ENCODE measurements at places on chromosomes 5 and 9.

DNA sequence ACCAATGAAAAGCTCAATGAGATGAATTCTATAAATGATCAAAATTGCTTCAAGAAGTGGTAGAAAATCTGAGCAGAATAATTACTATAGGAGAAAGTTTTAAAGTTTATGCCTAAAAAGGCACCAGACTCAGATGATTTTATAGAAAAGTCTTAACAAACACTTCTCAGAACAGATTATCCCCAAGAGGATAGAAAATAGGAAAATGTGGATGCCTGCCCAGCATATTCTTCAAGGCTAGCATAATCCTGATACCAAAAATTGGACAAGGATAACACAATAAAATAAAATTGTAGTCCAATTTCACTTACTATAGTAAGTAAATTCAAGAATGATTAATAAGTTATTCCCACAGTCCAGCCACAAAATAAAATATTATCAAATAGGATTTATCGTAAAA is 397.0 kb downstream of the NR2F1-AS1 start:
- DNase-seq = no peak

DNA sequence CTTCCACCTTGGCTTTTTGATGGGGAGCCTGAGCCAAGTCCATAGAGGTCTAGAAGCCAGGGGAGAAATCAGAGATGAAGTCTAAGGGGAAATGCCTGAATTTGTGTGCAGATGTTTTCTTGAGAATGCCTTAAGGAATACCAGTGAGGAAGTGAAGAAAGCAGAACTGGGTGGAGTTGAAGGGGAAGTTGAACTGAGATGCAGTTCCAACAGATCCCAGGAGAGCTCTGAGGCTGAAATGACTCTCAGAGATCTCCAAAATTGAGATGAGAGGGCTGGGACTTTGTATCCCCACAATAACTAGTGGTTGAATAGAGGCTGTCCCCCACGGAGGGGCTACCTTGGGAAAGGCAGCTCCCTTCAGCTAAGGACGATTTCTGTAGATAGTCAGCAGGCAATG is 197.1 kb downstream of the ZNF462 start:
- no peak for DNase-seq

GRCh38 chr5:31911291-31912265 is 262.5 kb downstream of the GOLPH3 start:
- DNase-seq = no peak

DNA sequence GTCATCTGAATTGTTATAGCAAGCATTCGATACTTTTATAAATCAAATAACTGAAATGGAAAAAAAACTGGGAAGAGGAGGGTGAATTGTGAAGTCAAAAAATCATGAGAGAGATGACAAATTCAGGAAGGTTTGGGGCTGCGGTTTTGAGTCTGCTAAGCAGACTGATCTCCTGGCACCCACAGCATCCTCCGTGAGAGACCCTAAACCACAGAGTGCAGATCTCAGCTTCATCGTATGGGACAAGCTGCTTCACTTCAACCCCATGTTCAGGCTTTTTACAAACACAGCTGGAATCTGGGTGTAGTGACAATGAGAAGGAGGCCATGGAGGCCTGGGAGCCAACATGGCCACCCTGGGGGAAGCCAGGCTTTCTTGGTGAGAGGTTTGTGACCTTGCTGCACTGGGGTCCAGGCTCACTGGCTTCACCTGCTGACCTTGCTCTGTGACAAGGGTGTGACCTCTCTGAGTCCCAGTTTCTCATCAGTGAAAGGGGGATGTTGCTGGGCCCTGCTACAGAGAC is 19.4 kb downstream of the USP20 start:
- no peak for DNase-seq

- peak; percentile 38 for DNase-seq
Measured at GRCh38 chr5:55063220-55063863, 39.1 kb upstream of the GZMA start.

- peak; percentile 3 for DNase-seq
Measured at GRCh38 chr5:174145821-174146220, 100.3 kb downstream of the NSG2 start.

DNA sequence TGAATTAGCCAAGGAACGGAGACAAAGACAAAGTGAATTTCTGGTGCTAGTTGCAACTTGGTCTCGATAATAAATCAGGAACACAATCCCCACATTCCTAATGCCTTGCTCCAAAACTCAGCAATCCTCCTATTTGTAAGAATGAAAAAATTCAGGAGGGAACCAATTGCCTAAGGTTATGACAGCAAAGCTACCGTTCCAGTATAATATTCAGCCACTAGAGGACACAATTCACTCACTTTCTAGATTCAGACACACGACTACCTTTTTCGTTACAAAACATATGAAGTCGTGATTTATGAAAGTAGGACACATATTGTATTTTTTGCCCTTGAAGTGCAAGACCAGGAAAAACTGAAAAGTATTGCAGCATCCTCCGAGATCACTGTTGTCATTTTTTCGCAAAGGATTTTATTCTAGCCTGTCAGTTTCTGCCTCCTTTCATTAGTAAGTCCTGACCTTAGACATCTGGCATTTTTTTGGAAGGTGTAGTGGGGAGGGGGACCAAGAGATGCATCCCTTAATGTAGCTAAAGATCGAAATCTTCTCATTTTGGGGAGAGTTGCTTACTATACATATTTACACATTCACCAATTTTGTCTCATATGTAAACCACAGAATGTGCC is 133.1 kb downstream of the DOCK8 start:
- DNase-seq = peak; percentile 68

- DNase-seq = no peak
Measured at GRCh38 chr5:31632460-31632859, 6.5 kb upstream of the PDZD2 start.

DNA sequence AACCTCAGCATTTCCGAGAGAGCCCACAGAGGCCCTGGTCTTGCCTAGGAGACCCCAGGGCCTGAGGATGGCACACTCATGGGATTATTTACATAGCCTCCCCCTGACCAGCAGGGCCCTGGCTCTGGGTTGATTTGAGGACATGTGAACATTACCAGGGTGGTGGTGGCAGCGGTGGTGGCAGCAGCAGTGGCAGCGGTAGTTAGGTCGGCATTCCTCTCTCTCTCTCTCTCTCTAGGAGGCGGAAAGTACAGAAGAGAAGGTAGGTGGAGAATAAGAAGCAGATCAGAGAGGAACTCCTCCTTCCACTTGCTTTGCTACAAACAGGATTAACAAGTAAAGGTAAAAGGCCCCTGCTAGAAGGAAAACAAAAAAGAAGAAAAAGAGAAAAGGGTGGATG is 39.3 kb downstream of the B4GALT1 start:
- no peak for DNase-seq

- peak; percentile 55 for DNase-seq
Measured at GRCh38 chr9:73039271-73040263, 86.7 kb upstream of the ALDH1A1 start.

- no peak for DNase-seq
Measured at GRCh38 chr5:180684623-180685161, 35.3 kb upstream of the FLT4 start.

DNA sequence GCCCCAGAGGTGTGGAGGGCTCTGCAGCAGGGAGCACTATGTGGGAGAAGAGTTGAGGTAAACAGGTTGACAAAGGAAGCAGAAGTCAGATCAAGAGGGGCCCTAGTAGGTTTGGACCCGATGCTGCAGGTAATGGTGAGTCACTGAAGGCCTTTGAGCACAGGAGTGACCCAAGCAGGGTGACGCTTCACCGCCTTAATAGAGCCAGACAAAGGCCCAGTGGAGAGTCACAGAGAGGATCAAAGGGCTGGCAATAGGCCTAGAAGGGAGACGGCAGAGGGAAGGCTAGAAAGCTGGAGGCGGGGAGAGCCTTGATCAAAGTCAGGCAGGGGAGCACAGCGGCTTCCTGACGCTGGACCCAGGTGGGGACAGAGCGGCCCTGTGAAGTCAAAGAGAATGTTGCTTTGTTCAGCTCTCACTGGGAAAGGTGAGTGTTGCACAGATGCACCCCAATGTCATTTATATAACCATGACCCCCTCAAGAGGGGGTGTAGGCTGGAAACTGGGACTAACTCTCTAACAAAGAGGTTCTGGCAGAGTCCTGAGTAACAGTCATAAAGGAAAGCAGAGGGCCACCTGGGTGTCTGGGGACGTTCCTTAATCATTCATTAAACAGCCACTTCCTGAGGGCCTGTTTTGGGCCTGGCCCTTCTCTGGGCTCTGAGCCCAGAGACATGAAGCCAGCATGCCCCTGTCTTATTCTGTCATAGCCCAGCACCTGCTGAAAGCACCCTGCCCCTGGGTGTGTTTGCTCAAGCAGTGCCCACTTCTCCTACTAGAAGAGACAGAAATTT is 9.8 kb upstream of the CPLX2 start:
- no peak for DNase-seq

DNA sequence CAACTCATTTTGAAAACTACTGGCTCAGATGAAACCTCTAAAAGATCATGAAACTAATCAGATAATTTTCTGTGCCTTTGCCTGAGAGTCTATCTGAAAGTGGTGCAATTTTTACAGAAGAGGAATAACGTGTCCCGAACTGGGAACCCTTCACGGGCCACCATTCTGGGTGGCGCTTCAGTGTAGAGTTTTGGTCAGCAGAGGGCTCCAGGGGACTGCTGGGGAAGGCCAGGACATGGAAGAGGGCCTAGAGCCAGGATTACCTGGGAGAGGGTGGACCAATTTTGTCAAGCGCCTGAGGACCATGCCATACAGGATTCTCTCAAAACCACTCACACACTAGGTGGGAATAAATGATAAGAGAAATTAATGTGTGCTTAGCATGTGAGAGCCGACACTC is 49.7 kb upstream of the PLEKHG4B start:
- no peak for DNase-seq

DNA sequence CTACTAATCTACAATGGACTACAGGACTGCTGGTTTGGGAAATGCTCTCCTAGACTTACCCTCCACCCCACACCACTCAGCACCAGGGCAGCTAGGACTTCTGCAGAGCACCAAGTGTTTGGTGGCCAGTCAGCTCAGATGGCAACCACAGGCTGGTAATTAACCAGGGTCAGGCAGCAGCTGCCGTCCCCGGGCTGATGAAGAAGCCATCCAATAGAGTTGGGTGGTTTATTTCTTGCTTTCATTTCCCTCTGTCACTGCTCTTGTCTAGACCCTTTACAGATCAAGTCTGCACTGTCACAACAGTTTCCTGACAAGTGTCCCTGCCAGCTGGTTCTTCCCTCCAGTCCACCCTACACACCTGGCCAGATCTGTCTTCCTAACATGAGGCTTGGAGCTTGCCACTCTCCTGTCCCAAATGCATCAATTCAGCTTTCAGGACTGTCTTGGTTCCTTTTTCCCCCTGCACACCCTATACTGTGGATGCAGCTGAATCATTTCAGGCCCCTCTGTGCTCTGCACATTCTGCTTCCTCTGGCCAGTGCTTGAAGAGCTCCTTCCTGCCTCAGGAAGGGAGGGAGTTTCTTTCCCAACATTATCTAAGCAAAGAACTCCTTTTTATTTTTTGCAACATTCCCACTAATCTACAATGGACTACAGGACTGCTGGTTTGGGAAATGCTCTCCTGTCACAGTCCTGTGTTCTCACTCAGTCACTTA is 30.2 kb upstream of the HSPA9 start:
- peak; percentile 3 for DNase-seq

DNA sequence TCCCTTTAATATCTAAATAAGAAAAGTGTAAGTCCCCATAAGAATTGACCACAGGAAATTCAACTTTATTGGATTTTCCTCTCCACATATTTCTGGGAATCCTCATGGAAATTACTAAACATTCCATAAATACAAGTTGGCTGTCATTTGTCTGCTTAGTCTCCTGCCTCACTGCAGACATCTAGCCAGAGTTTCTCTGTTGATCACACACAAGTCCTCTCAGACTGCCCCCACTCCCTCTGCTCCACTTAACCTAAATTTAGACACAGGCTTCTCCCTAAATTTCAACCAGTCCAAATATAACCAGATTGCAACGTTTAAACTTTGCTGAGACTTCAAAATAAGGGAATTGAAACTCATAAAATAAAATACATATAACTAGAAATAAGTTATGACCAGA is 982.1 kb downstream of the DTWD2 start:
- DNase-seq = no peak

GRCh38 chr5:17216974-17217492 is 398 bp upstream of the BASP1 start:
- peak; percentile 73 for DNase-seq

DNA sequence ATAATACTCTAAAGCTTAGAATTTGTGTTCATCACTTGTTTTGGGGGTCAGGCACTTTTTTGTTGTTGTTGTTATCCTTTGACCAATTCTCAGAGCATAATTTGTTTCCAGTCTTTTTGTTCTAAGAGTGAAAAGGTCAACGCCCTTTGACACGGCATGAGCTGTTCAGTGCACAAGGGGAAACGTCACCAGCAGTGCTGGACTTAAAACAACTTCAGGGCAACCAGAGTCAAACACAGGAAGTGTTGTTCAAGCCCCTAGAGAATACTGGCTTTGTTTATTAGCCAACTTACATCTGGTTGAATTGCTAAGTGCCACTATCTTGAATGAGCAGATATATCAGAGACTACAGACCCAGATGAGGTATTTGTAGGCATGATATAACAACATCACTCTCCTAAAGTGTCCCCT is 368.9 kb downstream of the TMEM161B start:
- peak; percentile 2 for DNase-seq

GRCh38 chr5:60651872-60652620 is 47.9 kb downstream of the DEPDC1B start:
- peak; percentile 93 for DNase-seq

DNA sequence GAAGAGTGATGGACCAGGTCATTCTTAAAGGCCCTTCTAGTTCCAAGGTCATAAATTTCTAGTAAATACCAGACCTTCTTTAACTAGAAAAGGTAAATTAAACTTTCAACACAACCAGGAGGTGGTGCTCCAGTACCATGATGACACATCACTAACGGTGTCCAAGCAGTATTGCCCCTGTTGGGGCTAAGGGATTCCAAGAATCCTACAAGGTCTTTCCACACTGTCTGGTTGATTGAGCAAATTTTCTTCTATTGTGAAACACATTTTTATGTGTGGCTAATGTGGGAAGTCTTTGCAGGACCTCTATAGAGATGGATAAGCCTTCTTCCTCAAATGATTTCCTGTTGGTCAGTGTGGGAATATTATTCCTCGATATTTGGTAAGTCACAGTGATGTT is 459.6 kb upstream of the PAPPA start:
- peak; percentile 96 for DNase-seq

- DNase-seq = no peak
Measured at GRCh38 chr5:77366717-77367500, 125.2 kb downstream of the WDR41 start.

DNA sequence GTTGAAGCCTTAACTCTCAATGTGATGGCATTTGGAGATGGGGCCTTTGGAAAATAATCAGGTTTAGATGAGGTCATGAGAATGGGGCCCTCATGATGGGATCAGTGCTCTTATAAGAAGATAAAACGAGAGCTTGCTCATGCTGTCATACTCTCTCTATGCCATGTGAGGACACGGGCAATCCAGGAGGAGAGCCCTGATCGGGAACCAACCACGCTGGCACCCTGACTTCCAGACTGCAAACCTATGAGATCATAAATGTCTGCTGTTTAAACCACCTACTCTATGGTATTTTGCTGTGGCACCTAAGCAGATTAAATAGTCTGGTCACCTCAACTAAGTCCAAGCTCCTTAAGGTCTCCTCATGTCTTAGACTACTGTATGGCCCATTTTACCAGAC is 10.0 kb downstream of the HMGCS1 start:
- no peak for DNase-seq
